ENCODE measurements at places on chromosomes 13 and 19. TPM values are rescaled to one million over a fixed set of nuclear protein-coding genes. Genes with fewer than 3 reads are reported as not detected.

DNA sequence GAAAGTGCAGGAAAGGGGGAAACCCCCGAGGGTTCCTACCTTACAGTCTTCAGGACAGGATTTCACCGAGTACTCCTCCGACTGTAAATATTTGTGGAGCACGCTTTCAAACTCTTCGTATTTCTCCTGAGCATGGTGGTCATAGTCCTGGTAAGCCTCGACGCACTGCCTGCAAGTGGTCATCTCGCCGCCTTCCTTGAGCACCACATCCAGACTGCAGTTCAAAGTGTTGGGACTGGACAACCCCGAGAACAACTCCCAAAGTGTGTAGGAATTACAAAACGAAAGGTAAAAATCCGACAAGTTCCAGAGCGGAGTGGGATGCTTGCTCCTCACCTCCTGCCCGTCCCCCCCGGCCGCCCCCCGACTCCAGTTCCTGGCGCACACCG is 349.7 kb downstream of the LIG4 start:
- H3K4me3 ChIP-seq: peak overlapping the region; percentile 95
- peaks cover 2% of the 10 kb centered on the region for H3K36me3 ChIP-seq
- no peaks in the 10 kb centered on the region for H3K4me1 ChIP-seq
- no peak for DNase-seq
- peaks cover 10% of the 10 kb centered on the region for H3K27me3 ChIP-seq

DNA sequence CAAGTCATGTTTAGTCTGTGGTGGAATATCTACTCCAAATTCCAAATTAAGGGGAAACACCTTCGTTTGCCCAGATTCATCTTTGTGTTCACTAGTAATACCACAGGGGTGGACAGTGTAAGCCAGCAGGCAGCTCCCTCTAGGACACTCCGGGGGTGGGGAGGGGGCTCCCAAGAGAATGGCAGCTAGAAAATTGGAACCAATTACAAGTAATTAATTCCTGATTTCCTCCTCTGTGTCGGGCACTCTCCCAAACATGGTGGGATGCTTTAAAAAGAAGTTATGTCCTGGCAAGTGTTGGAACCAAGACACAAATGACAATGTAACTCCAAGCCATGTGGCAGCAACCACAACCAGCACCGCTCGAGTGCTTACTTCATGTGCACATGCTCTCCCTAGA is 5.9 kb downstream of the COL4A1 start:
- no peaks in the 10 kb centered on the region for H3K36me3 ChIP-seq
- H3K4me1 ChIP-seq: no peaks in the 10 kb centered on the region
- no peak for DNase-seq
- H3K27me3 ChIP-seq: no peaks in the 10 kb centered on the region
- no peak overlapping the region for H3K4me3 ChIP-seq

DNA sequence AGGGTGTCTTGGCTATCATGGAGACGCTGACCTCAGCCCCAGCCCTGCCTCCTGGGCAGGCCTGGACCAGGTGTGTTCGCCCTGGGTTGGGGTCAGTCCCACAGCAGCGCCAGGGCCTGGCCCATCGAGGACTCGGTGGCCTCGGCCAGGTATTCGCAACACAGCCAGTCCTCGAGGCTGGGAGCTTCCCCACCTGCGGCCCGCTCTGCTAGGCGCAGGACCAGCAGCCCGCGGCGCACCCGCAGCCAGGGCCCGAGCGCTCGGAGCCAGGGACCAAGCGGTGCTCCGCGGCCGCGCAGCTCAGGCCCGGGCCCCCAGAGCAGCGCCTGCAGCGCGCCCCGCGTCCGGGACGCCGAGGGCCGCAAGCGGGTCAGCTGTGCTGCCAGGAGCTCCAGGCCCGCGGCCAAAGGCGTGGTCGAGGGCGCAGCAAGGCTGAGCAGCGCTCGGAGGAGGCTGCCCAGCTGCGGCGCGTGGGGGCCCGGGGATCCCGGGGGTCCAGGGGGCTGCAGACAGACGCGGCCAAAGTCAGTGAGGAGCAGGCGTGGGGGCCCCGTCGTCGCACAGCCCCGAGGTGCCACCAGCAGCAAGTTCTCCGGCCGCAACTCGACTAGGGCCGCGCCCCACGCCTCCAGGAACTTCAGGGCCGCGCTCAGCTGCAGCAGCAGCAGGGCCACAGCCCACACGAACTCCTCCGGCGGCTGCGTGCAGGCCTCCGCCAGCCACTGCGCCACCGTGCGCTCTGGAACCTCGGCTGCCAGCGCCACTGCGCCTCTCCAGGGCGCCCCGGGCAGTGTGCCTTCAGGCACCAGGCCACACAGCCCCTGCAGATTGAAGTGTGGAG is 6.2 kb downstream of the PEAK3 start:
- H3K36me3 ChIP-seq: peaks cover 21% of the 10 kb centered on the region
- H3K4me3 ChIP-seq: no peak overlapping the region
- peak; percentile 64 for DNase-seq
- H3K4me1 ChIP-seq: 0 out of 2 replicates have a peak, but pooled peaks cover 2% of the 10 kb centered on the region

GRCh38 chr13:48709213-48709612 is 55.5 kb downstream of the CYSLTR2 start:
- no peak overlapping the region for H3K27ac ChIP-seq
- H3K4me3 ChIP-seq: no peak overlapping the region
- DNase-seq: no peak
- H3K4me1 ChIP-seq: no peaks in the 10 kb centered on the region
- peaks cover 12% of the 10 kb centered on the region for H3K36me3 ChIP-seq

GRCh38 chr13:52187029-52187423 is 27.6 kb upstream of the NEK3 start:
- no peak overlapping the region for H3K4me3 ChIP-seq
- no peaks in the 10 kb centered on the region for H3K27me3 ChIP-seq
- H3K36me3 ChIP-seq: peaks cover 40% of the 10 kb centered on the region
- no peak for DNase-seq
- no peak overlapping the region for H3K27ac ChIP-seq
- no peaks in the 10 kb centered on the region for H3K4me1 ChIP-seq

GRCh38 chr19:7224209-7224686 is 70.0 kb downstream of the INSR start:
- no peaks in the 10 kb centered on the region for H3K36me3 ChIP-seq
- no peak overlapping the region for H3K27ac ChIP-seq
- DNase-seq: no peak
- H3K4me3 ChIP-seq: no peak overlapping the region
- H3K4me1 ChIP-seq: no peaks in the 10 kb centered on the region
- H3K27me3 ChIP-seq: no peaks in the 10 kb centered on the region

GRCh38 chr19:45069056-45069455 is 7.2 kb downstream of the ZNF296 start:
- peak; percentile 84 for DNase-seq
- H3K4me1 ChIP-seq: no peaks in the 10 kb centered on the region
- no peaks in the 10 kb centered on the region for H3K27me3 ChIP-seq

- H3K36me3 ChIP-seq: peaks cover 2% of the 10 kb centered on the region
- H3K4me3 ChIP-seq: peak overlapping the region; percentile 88
- no peaks in the 10 kb centered on the region for H3K27me3 ChIP-seq
These were observed 1.7 kb upstream of the ZNF446 start for GRCh38 chr19:58474291-58474996.

- no peak overlapping the region for H3K4me3 ChIP-seq
- H3K4me1 ChIP-seq: no peaks in the 10 kb centered on the region
- no peak overlapping the region for H3K27ac ChIP-seq
- no peaks in the 10 kb centered on the region for H3K27me3 ChIP-seq
These were observed 86.7 kb downstream of the ZNF100 start for GRCh38 chr19:21680671-21681070.

- no peaks in the 10 kb centered on the region for H3K36me3 ChIP-seq
- no peak overlapping the region for H3K27ac ChIP-seq
- H3K27me3 ChIP-seq: no peaks in the 10 kb centered on the region
- H3K4me3 ChIP-seq: no peak overlapping the region
- peak; percentile 47 for DNase-seq
These were observed 59.7 kb downstream of the SPATA13 start for GRCh38 chr13:24220086-24220703.

DNA sequence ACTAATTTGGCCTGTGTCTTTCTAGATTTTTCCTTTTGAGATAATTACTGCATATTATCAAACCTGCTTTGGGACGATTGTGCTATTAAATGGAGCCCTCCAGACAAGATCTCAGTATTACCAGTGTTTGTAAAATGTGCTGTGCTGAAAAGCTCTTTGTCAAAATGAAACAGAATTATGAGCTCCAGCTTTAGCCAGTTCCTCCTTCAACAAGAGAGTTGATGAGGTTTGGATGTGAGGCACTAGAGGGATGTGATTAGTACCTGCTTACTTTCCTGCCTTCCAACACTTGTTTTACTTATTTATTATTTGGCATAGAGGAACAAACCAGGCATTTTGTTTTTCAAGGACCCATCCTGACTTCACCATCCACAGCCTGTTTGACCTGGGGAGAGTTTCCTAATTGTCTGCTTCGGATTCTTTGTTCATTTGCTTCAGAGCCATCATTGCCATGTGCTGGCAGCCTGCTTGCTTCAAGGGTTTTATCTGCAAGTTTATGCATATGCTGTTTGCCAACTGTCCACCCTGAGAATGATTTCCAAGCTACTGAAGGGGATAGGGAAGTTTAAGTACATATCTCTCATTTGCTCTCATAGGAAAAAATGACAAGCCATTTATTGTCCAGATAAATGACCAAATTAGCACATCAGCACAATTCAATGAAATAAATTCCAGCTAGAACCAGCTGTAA is 32.9 kb upstream of the CPB2 start:
- H3K4me3 ChIP-seq: no peak overlapping the region
- H3K27me3 ChIP-seq: no peaks in the 10 kb centered on the region
- H3K36me3 ChIP-seq: no peaks in the 10 kb centered on the region
- peaks cover 4% of the 10 kb centered on the region for H3K4me1 ChIP-seq
- H3K27ac ChIP-seq: no peak overlapping the region

DNA sequence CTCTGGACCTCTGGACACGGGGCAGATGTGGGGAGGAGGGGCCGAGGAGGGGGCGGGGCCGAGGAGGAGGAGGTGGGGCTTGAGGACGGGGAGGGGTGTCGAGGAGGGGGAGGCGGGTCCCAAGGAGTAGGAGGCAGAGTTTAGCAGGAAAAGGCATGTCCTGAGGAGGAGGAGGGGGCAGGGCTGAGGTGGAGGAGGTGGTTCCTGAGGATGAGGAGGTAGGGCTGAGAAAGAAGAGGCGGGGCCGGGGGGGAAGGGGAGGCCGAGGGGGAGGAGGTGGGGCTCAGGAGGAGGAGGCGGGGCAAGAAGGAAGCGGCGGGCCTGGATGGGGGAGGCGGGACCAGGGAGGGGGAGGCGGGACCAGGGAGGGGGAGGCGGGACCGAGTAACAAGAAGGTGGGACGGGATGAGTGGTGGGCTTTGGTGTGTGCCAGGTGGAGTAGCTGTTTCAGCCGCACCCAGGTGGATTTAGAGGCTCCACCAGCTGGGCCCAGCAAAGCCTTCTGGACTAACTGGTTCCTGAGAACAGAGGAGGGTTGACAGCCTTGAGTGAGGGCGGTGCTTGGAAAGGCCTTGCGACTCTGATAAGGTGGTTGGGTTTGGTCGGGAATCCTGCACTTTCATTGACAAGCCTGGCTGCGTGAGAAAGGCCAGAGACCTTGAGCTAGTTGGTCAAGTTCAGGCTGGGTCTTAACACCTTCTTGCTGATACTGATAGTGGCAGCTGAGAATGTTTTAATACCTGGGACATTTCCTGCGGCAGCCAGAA is 7.7 kb downstream of the TECR start:
- H3K27me3 ChIP-seq: no peaks in the 10 kb centered on the region
- H3K4me1 ChIP-seq: no peaks in the 10 kb centered on the region
- H3K36me3 ChIP-seq: peaks cover 7% of the 10 kb centered on the region
- DNase-seq: peak; percentile 98
- H3K4me3 ChIP-seq: peak overlapping the region; percentile 65

- DNase-seq: peak; percentile 60
- no peaks in the 10 kb centered on the region for H3K36me3 ChIP-seq
- no peaks in the 10 kb centered on the region for H3K4me1 ChIP-seq
These were observed 91.4 kb upstream of the CACNA1A start for GRCh38 chr19:13597640-13598039.

- H3K27ac ChIP-seq: no peak overlapping the region
- H3K4me1 ChIP-seq: no peaks in the 10 kb centered on the region
- H3K27me3 ChIP-seq: no peaks in the 10 kb centered on the region
- peaks cover 4% of the 10 kb centered on the region for H3K36me3 ChIP-seq
- no peak overlapping the region for H3K4me3 ChIP-seq
These were observed 99.0 kb upstream of the TSHZ3 start for GRCh38 chr19:31448221-31448657.

DNA sequence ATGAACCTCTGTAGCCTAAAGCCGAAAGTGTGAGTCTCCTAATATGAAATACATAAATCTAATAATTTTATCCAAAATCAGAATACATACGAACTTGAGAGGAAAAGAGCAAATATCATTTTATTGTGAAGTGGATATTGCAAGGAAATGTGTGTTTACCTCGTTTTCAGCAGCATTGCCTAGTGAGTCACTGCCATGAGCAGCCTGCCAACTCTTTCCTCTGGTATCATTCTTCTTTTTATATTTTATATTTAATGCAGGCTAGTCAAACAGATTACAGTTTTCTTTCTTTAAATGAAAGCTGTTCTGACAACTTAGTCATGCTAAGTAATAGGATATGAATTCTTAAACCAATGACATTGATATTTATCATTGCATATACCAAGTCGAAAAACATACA is 44.2 kb downstream of the EDNRB start:
- H3K27me3 ChIP-seq: no peaks in the 10 kb centered on the region
- H3K27ac ChIP-seq: no peak overlapping the region
- DNase-seq: no peak
- H3K4me1 ChIP-seq: no peaks in the 10 kb centered on the region

DNA sequence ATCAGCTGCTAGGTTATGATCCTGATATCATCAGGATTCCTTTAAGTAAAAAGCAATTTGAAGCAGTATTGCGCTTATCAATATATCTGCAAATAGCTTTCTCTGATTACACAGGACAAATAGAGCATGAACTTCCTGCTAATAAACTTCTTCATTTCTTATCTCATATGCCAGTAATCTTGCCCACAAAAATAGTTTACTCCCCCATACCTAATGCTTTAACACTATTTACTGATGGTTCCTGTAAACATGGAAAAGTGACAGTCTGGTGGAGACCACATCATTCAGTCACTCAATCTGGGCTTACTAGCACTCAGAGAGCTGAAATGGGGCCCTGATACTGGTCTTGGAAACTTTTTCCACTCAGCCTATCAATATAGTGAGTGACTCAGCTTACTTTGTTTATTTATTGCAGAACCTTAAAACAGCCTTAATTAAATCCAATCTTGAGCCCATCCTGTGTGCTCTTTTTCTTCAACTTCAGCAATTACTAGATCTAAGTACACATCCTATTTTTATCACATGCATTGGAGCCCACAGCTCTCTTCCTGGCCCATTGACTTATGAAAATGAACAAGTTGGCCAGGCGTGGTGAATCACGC is 1464.3 kb downstream of the UQCRFS1 start:
- peaks cover 16% of the 10 kb centered on the region for H3K36me3 ChIP-seq
- H3K4me1 ChIP-seq: no peaks in the 10 kb centered on the region
- no peak for DNase-seq
- H3K4me3 ChIP-seq: no peak overlapping the region

CDX2 gene
- not detected for total RNA-seq

KLK3 gene
- not detected for total RNA-seq

SMIM7 gene
- 77.6 TPM for total RNA-seq

TUBA3C gene
- not detected for total RNA-seq

KLHL1 gene
- not detected for total RNA-seq

PALM gene
- 23.6 TPM for total RNA-seq

SELENOV gene
- total RNA-seq: 6.9 TPM

ZNF433 gene
- 2.4 TPM for total RNA-seq

DNAAF3 gene
- total RNA-seq: 4.6 TPM

BLVRB gene
- total RNA-seq: 27.9 TPM

ARL11 gene
- 0.42 TPM for total RNA-seq

ACP7 gene
- 0.15 TPM for total RNA-seq

ITGBL1 gene
- 0.04 TPM for total RNA-seq

HRC gene
- total RNA-seq: 1.8 TPM

All from H9 (cell line).